ENCODE measurements at places on chromosomes 7 and 10.

DNA sequence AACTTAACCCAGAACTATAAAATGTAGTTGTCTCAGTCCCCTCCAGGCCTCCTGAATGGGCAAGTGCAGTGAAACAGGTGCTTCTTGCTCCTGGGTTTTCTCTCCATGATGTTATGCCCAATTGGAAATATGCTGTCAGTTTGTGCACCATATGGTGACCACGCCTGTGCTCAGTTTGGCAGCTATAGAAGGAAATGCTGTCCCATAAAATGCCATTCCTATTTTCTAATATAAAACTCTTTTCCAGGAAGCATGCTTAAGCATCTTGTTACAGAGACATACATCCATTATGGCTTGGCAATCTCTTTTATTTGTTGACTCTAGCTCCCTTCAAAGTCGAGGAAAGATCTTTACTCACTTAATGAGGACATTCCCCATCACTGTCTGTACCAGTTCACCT is 45.2 kb downstream of the FGFBP3 start:
- DNase-seq, result no peak

DNA sequence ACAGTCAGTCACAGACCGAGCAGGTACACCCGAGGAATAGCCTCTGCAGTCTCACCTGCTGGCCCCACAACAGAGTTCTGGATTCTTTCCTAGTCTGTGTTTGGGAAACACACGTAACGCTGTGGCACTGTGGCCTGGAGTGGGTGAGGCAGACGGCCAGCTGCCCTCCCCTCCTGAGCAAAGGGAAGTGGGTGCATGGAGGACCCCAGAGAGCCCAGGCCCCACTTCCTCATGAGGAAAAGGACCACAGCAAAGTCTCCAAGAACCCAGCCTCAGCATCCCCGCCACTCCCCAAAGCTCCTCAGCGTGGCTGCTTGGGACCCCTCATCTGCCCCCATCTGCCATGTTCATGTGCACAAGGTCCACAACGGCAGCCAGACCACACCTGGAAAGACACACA is 530.2 kb downstream of the PTPRN2 start:
- DNase-seq, result no peak

DNA sequence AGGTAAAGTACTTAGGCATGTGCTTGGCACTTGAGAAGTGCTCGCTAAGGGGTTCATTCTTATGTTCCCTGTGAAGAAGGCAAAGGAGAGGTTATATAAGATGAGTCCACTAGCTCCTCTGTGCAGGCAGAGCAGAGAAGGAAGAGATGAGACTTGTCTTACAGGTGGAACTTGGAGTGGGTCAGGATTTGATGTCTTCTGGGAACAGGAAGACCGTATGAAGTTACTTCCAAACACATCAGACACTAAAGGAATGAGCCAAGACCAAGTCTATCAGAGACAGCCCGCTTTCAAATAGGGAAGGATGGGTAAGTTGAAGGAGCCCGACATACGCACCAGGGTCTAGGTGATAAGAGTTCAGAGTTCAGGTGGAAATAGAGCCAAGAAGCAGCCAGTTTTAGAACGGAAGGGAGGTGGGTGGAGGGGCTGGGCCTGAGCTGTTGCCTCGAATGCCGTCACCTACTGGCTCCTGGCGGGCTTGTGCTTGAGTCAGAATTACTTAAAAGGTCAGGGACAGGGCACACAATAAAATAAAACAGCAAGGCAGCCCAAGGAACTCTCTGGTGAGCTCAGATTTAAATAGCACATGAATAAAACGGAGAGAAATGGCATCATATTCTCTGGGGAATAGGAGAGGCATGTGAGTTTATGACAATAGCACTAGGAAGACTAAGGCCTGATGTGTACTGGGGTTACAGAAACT is 56.1 kb upstream of the GRB10 start:
- no peak for DNase-seq

GRCh38 chr10:112271982-112272381 is 11.2 kb upstream of the TECTB start:
- DNase-seq, result no peak

GRCh38 chr7:150952331-150953050 is 25.6 kb downstream of the KCNH2 start:
- DNase-seq, result no peak

GRCh38 chr7:159061674-159062212 is 82.9 kb downstream of the VIPR2 start:
- peak; percentile 63 for DNase-seq

DNA sequence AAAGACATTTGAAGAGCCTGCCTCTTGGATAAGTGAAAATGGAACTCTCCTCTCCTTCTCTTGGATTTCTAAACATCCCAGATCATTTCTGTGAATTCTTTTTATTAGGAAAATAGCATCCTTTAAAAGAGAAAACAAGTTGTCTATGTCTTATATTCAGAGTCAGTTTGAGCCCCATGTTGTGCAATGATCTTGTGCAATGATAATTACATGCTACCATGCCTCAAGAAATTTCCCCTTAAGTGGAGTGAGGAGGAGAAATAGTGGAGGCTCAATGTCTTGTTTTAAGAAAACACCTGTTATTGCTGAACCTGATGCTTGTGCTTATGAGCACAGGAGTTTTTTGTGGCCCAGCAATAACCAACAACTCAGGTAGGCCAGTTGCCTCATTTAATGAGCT is 103.6 kb downstream of the NPSR1 start:
- DNase-seq, result no peak

- DNase-seq, result no peak
Measured at GRCh38 chr10:10307036-10307435, 710.6 kb upstream of the CELF2 start.

DNA sequence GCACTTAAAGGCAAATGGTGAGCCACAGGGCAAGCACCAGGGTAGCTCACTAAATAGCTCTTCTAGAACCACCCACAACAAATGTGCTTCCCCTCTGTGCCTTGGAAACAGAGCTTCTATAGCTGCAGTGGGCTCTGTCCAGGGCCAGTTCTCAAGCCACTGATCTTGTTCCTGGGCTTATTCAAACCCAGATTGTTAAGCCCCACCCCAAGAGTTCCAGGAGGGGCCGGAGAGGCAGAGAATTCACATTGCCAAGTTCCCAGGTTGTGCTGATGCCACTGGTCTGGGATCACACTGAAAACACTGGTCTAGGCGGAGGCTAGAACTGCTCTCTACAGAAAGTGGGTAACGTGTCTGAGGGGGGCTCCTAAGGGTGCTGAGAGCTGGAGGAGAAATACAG is 15.4 kb upstream of the KDM7A start:
- no peak for DNase-seq

- no peak for DNase-seq
Measured at GRCh38 chr7:37181550-37181932, 267.1 kb downstream of the ELMO1 start.

- no peak for DNase-seq
Measured at GRCh38 chr7:130734815-130735716, 1.1 kb upstream of the KLF14 start.

- no peak for DNase-seq
Measured at GRCh38 chr7:2201128-2201527, 31.6 kb downstream of the MAD1L1 start.

GRCh38 chr10:49518982-49519578 is 19.8 kb downstream of the ERCC6 start:
- peak; percentile 59 for DNase-seq

- DNase-seq, result no peak
Measured at GRCh38 chr10:93154531-93154930, 80.8 kb downstream of the CYP26A1 start.

DNA sequence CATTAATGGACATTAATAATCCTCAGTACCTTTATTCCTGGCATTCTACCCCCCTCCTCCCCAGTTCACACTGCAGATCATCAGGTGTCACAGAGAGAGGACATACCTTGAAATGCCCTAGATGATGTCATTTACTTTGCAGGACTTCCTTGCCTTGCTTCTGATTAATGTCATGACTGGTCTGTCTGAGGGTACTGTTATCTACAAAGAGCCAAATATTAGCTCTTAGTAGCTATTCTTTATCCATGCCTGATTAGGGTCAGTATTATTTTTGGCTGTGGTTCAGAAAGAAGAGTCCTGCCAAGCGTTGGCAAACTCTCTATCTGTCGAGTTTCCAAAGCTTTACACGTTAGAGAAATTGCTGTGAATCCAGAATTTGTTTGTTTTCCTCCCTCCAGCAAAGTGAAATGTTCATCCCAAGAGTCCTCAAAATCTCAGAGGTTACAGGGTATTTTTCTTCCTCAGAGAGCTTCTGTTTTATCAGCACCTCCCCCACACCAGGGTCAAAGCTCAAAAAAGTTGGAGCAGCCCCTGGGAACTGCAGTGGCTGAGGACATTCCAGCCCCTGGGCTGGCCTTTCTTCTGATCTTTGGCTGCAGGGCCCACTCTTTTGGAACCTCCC is 12.6 kb downstream of the SCD start:
- no peak for DNase-seq

GRCh38 chr10:71975087-71975870 is 11.1 kb downstream of the CHST3 start:
- DNase-seq, result no peak

- peak; percentile 89 for DNase-seq
Measured at GRCh38 chr10:102422545-102423129, 2.0 kb downstream of the FBXL15 start.

DNA sequence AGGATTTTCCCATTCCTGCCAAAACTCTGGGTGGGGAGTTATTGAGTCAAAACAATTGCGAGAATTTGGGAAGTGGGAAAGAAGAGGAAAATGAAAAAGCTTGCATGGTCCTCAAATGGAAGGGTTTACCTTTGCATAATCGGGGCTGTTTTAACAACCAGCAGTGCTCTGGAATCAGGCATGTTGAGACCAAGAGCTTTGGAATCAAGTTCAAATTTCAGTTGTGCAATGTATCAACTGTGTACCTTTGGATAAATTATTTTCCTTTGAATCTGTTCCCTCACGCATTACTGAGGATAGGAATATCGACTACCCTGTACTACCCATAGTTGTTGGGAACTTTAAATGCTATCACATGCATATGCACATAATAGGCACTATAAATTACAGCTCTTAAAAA is 205.5 kb downstream of the JCAD start:
- DNase-seq, result no peak

GRCh38 chr7:23938937-23939552 is 229.0 kb downstream of the STK31 start:
- peak; percentile 73 for DNase-seq

GRCh38 chr7:36430186-36430585 is 40.5 kb downstream of the ANLN start:
- no peak for DNase-seq

DNA sequence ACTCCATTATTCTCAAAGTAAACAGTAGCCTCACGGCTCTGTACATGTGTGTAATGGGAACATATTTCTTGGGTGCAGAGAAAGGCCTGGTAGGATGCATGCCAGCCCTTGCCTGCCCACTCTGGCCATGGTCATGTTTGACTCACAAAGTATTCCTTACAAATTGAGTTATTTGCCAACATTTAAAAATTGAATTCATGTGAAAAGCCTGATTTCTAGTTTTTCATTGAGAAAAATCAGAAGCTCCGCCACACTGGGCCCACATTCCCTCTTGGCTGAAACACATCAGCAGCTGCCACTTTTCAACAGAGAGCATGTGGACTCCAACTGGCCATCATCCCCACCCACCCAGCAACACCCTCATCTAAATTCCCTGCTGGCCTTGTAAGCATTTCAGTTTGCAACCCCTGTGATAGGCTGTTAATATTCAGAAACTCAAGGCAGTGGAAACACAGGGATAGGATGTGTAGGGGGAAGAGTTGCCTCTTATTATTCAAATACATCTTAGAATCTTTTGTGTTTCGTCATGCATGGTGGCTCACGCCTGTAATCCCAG is 40.9 kb downstream of the CDH23 start:
- no peak for DNase-seq

GRCh38 chr7:155761162-155761561 is 51.1 kb downstream of the SHH start:
- no peak for DNase-seq

DNA sequence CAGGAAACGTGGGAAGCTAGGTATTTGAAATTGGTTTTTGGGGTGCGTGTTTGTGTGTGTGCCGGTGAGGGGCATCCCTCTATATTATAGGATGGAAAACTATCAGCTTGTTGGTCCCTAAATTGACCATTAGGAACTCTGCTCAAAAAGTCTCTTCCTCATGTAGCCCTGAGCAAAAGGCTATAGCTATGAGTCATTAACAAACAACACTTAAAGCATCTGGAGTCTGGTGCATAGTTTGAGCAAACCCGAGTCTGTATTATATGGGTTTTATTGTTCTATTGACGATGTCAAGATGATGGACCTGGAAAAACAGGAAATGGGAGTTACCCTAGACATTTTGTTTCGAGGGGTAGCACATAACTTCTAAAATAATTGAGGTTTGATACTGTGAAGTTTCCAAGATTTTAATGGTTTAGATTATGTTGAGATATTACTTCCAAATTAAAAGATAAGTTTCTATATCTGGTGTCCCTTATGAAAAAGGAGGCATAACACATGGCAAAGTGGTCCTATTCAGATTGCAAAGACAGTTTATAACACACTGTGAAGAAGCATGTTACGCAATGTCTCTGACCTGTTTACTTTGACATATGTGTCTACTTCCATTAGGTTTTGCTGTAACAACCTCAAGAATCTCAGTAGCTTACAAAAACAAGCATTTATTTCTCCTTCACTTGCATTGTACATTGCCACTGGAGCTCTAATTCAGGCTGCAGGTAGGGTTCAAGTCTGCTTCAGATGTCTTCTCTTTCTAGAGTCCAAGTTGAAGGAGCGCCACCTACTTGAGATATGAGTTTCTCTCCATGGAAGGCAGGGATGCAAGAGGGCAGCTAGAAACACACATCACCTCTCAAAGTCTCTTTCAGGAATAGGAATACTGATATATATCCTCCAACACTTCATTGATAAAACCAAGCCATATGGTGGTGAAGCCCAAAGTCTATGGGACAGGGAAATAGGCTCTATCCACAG is 357.7 kb downstream of the PHF14 start:
- DNase-seq, result no peak

- no peak for DNase-seq
Measured at GRCh38 chr10:85874208-85874607, 492.4 kb downstream of the GRID1 start.

- DNase-seq, result no peak
Measured at GRCh38 chr7:65503434-65504152, 129.9 kb downstream of the ZNF92 start.

DNA sequence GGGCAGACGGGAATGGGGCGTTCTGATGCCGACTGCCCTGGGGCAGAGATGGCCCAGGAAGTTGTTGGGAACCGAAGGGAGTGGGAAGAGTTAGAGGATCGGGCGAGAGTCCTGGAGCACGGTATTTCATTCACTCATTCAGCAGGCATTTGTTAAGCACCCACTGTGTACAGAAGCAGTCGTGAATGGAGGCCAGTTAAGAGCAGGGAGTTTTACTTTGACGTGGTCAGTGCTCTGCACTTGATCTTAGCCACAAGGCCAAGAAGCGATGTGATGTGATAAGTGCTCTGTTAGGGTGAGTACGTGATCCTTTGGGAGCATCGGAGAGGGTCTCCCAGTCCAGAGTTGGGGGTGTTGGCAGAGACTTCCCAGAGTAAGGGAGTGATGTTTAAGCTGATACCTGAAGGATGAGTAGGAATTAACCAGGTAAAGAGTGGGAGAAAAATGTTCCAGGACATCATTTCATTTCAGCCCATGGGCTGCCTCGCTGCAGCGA is 890 bp downstream of the ZFYVE27 start:
- no peak for DNase-seq
